ENCODE measurements at places on chromosomes 6 and 20.

- no peak for DNase-seq
Measured at GRCh38 chr6:149580880-149581279, 14.7 kb downstream of the GINM1 start.

GRCh38 chr6:113428702-113429101 lies 428.4 kb upstream of the MARCKS start:
- DNase-seq: no peak

DNA sequence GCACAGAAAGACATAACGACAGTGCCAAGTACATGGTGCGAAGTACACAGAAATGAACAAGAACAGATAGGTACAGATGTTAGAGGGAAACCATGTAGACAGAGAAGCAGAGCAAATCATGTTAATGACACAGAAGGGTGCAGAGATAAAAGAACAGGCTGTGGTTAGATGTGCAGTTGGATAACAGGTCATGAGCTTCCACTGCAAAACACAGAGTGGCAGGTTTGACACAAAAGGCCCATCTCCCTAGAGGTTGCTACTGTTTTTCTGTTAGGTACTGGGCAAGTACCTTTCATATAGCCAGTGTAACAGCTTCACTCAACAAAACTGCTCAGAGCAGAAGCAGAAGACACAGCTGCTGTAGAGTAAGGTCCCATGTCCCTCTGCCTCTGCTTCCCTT lies 84.6 kb downstream of the AK9 start:
- no peak for DNase-seq

DNA sequence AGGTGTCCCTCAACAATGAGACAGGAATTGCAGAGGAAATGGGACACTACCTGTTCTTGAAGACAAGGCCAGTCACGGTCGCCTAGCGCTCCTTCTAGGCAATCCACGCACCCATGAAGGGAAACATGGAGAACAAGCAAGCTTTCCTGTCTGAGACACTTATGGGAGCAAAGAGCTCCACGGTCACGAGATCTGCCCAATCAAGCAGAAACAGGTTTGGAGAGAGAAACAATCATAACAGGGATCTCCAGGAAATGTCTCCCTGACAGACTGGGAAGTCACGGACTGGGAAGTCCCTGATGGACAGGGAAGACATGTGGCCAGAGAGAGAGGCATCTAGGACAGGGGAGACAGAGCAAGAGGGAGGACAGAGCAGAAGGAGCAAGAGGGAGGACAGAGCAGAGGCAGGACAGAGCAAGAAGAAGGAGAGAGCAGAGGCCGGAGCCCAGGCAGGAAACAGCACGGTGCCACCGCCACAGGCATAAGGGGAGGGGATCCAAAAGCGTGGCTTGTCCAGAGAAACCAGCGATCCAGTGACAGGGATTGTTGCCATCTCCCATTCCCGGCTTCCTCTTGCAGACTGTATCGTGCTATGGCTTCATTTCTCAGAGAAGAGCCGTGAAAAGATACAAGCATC lies 167.8 kb upstream of the ZNF337 start:
- no peak for DNase-seq

DNA sequence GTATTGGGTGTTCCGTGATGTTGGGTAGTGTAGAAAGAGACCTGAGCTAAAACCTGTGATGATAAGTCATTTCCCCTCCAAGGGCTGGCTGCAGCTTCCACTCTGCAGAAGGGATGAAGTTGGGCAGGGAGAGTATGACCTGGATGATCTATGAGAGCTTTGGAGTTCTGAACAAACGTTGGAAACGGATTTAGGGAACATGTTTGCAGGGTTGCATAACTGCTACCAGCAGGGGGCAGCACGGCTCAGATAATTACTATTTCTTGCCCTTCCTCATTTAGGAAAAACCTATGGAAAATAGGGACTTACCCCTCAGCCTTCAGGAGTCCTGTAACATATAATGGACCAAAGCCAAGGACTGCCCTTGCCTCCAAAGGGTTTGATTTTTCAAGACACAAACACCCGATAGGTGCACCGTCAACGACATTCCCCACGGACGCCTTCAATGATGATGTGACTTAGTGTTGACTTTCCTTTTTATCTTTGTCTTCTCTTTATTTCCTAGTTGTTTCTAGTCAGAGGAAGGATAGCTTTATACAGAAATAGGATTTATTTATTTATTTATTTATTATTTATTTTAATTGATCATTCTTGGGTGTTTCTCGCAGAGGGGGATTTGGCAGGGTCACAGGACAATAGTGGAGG lies 164.9 kb upstream of the SASH1 start:
- DNase-seq: peak; percentile 84
